Effector memory CD4-positive, alpha-beta T cell (primary cell): ENCODE measurements at places on chromosomes 5 and 9.

GRCh38 chr5:77867914-77868313, 91.8 kb upstream of the TBCA start:
- no peaks in the 10 kb centered on the region for H3K36me3 ChIP-seq
- no peaks in the 10 kb centered on the region for H3K27me3 ChIP-seq
- H3K4me1 ChIP-seq, result no peaks in the 10 kb centered on the region
- DNase-seq, result no peak
- no peak overlapping the region for H3K4me3 ChIP-seq
- H3K27ac ChIP-seq, result no peak overlapping the region

GRCh38 chr9:8888591-8888990, 1089.0 kb upstream of the DMAC1 start:
- H3K4me1 ChIP-seq, result no peaks in the 10 kb centered on the region
- no peak overlapping the region for H3K27ac ChIP-seq
- no peak overlapping the region for H3K4me3 ChIP-seq
- no peaks in the 10 kb centered on the region for H3K27me3 ChIP-seq
- no peak for DNase-seq

- no peak for DNase-seq
- no peak overlapping the region for H3K27ac ChIP-seq
- no peak overlapping the region for H3K4me3 ChIP-seq
- peaks cover 7% of the 10 kb centered on the region for H3K4me1 ChIP-seq
- no peaks in the 10 kb centered on the region for H3K27me3 ChIP-seq
These were observed 9.9 kb downstream of the GNAQ start for GRCh38 chr9:78021697-78022096.

DNA sequence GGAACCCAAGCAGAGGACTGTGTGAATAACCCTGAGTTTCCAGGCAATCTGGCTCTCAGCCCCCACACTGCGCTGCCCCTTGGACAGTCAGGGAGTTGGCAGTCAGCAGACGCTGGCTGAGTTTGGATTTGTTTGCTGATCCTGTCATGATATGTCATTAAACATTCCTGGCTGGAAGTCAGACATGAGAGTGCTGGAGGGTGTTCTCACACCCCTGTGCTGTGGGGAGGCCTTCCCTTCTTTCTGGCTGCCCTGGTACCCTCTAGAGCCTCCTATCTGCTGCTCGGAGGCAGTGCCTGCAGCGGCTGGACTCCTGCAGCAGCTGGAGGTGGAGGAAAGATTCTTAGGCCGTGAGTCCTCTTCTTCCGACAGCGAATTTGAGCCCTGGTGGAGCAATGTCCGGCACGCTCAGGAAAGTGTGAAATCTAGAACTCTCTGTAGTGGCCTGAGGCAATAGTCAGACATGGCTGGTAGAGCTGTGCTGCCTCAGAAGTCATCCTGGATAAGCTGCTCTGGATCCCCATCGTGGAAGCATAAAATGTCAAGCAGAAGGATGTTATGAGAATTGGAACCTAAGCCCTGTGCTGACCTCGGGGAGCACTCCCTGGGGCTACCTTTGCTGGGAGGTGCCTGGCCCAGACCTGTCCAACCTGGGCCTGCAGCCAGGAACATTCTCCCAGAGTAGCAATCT, 72.0 kb downstream of the PDE8B start:
- DNase-seq, result no peak
- H3K27ac ChIP-seq, result no peak overlapping the region
- no peaks in the 10 kb centered on the region for H3K27me3 ChIP-seq

GRCh38 chr9:626596-626995, 214.9 kb upstream of the DMRT1 start:
- peaks cover 3% of the 10 kb centered on the region for H3K4me1 ChIP-seq
- no peak overlapping the region for H3K4me3 ChIP-seq
- H3K36me3 ChIP-seq, result no peaks in the 10 kb centered on the region
- no peak for DNase-seq

DNA sequence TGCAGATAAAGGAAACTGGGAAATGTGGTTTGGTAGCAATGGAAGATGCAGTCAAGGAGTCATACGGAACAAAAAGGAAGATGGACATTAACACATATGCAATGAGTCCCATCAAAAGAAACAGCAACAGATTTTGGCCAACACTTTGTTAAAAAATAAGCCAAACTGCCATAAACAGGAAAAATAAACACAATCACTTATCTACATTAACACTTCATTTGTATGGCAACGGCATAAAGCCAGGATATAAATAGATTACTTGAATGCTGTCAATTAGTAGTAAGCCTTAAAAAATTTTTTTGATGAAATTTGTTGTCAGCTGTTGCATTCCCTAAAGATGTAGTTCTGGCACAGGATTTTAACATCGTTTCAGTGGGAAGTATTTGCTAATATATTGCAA, 190.8 kb downstream of the CDH12 start:
- no peak overlapping the region for H3K4me3 ChIP-seq
- H3K27ac ChIP-seq, result no peak overlapping the region
- no peak for DNase-seq
- no peaks in the 10 kb centered on the region for H3K27me3 ChIP-seq

DNA sequence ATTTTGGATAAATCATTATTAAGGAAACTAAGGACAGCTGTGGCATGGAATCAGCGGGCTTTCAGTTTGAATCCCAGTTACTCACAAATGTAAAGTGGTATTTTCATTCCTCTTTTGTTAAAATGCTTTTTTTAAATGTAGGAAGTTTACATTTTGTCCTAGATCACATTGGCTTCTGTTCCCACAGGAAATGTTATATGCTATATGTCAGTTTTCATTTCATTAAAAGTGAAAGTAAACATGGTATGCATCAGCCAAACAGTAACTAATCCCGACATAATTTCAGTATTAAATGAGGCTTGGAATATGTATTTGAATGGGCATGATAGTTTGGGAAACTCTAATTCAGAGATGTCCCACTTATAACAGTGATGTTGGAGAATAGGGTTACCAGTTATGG, 18.6 kb upstream of the SMIM15 start:
- no peaks in the 10 kb centered on the region for H3K4me1 ChIP-seq
- H3K27ac ChIP-seq, result no peak overlapping the region
- DNase-seq, result no peak
- no peaks in the 10 kb centered on the region for H3K36me3 ChIP-seq
- no peaks in the 10 kb centered on the region for H3K27me3 ChIP-seq

GRCh38 chr5:119187776-119188529, 117.1 kb downstream of the DMXL1 start:
- DNase-seq, result no peak
- no peaks in the 10 kb centered on the region for H3K27me3 ChIP-seq
- H3K4me3 ChIP-seq, result no peak overlapping the region
- H3K4me1 ChIP-seq, result peaks cover 10% of the 10 kb centered on the region
- no peaks in the 10 kb centered on the region for H3K36me3 ChIP-seq
- no peak overlapping the region for H3K27ac ChIP-seq

GRCh38 chr5:102682101-102682647, 72.9 kb upstream of the PAM start:
- H3K27ac ChIP-seq, result no peak overlapping the region
- no peak overlapping the region for H3K4me3 ChIP-seq
- H3K27me3 ChIP-seq, result no peaks in the 10 kb centered on the region
- no peaks in the 10 kb centered on the region for H3K4me1 ChIP-seq
- no peak for DNase-seq
- H3K36me3 ChIP-seq, result no peaks in the 10 kb centered on the region

GRCh38 chr5:11289208-11289607, 528.2 kb upstream of the DAP start:
- H3K4me1 ChIP-seq, result no peaks in the 10 kb centered on the region
- H3K4me3 ChIP-seq, result no peak overlapping the region
- H3K27me3 ChIP-seq, result no peaks in the 10 kb centered on the region
- DNase-seq, result no peak

DNA sequence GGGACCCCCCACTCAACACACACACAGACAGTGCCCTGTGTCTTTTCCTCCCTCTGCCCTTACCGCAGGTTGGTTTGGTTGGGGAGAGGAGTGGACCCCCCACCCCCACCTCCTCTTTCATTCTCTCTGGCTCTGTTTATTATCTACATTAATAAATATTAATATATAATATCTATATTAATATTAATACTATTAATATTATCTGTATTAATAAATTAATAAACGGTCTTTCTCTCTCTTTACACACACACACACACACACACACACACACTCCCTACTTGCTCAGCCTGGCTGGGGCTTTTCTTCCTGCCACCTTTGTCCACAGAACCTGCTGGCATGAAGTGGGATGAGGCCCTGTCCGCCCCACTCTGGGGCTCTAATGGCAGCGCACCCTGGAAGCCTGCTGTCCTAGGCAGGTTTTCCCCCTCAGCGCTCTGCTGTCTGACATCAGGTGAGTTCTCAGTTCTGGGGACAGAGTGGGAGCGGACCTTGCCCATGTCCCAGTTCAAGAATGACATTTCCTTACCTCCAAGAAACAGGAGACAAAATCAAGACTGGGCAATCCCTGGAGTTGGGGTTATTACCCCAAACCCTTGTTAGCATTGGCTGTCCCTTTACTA, 10.5 kb upstream of the SMIM32 start:
- H3K27ac ChIP-seq, result no peak overlapping the region
- H3K36me3 ChIP-seq, result no peaks in the 10 kb centered on the region
- H3K4me1 ChIP-seq, result no peaks in the 10 kb centered on the region

DNA sequence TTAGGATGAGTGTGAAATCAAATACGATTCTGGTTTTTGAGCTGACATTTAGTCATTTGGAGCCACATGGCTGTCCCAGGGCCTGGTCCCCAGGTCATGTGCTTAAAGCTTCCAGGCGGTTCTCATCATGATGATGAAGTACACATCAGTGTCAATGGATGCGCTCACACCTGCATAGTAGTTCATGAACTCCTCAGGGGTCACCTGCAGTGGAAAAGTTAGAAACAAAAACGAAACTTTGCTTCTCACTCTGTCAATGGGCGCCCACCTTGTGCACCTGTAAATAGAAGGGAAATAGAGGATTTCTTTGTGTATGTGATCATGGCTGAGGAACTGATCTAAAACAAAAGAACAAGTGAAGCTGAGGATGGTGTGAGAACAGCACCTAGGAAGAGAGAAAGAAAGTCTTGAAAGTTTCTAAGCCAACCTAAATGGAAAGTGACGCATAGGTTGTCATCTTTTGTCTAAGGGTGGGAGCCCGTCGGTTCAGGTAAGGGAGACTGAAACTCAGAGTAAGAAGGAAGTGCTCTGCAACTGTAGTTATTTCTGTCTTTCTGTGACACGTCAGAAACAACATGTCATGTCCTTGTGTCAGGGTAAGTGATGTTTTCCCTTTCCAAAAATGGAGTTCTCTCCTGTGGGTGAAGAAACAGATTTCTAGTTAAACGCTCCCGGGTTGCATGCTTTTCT, 33.8 kb downstream of the CAPSL start:
- H3K27ac ChIP-seq, result no peak overlapping the region
- DNase-seq, result no peak
- H3K4me3 ChIP-seq, result no peak overlapping the region

- H3K27me3 ChIP-seq, result no peaks in the 10 kb centered on the region
- H3K36me3 ChIP-seq, result no peaks in the 10 kb centered on the region
- no peaks in the 10 kb centered on the region for H3K4me1 ChIP-seq
These were observed 318.2 kb downstream of the SLCO4C1 start for GRCh38 chr5:101977729-101978345.

DNA sequence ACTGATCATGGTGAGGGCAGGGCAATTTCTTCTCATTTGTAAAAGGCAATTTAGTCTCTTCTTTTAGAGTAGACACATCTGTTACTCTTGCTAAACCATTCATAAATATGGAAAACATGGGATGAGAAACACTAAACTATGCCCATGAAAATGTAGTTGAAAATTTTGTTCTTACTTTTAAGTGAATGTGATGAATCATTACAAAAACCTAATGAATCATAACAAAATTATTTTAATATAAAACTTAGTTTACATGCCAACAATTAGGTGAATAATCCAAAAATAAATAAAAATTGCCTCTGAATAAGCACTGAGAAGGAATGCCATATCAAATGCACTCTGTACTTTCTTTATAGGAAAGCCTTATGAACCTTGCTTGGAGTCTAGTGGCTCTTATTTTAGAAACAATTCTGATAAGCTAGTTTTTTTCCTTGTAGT, 297.7 kb upstream of the EFNA5 start:
- no peaks in the 10 kb centered on the region for H3K4me1 ChIP-seq
- DNase-seq, result no peak
- no peaks in the 10 kb centered on the region for H3K36me3 ChIP-seq
- no peaks in the 10 kb centered on the region for H3K27me3 ChIP-seq
- H3K27ac ChIP-seq, result no peak overlapping the region

DNA sequence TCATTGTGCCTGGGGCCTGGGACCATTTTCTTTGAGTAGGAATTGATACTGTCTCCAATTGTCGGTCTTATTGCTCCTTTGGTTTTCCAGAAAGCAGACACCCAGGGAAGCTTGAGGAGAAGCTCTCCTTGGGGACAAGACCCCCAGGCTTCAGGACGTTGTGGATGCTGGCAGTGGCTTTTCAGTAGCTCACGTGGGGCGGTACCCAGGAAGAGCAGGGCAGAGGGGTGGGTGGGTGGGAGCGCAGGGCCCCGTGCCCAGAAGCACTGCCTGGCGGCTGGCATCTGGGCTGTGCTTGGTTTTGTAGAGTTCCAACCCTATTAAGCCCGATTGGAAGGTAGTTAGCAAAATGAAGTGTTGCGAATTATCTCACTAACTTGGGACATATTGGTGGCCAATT, 374.2 kb upstream of the IRX1 start:
- H3K27me3 ChIP-seq, result no peaks in the 10 kb centered on the region
- H3K36me3 ChIP-seq, result no peaks in the 10 kb centered on the region
- no peak overlapping the region for H3K4me3 ChIP-seq
- no peak for DNase-seq

- no peaks in the 10 kb centered on the region for H3K36me3 ChIP-seq
- DNase-seq, result no peak
- H3K4me1 ChIP-seq, result peaks cover 8% of the 10 kb centered on the region
- H3K4me3 ChIP-seq, result no peak overlapping the region
- peaks cover 34% of the 10 kb centered on the region for H3K27me3 ChIP-seq
These were observed 35.2 kb upstream of the PSD2 start for GRCh38 chr5:139760066-139761056.

GRCh38 chr5:172616730-172617129, 24.3 kb upstream of the NEURL1B start:
- DNase-seq, result no peak
- H3K4me1 ChIP-seq, result no peaks in the 10 kb centered on the region
- no peak overlapping the region for H3K4me3 ChIP-seq
- H3K27me3 ChIP-seq, result no peaks in the 10 kb centered on the region

DNA sequence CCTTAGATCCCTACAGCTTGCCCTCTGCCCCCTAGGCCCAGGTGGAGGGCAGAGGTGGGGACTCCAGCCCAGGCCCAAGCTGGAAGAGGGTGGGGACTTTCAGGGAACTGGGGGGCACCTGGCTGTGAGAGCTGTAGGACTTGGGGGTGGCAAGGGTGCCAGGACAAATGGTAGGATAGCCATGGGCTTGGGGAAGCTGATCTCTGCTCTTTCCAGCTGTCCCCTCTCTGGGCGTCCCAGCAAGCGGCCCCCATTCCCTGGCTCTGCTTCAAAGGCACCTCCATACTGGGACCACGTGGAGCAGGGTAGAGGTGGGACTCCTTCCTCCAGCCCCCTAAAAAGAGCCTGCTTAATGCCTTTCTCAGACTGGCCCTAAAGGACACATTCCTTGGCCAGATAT, 385 bp downstream of the LTC4S start:
- DNase-seq, result no peak
- peaks cover 29% of the 10 kb centered on the region for H3K4me1 ChIP-seq
- H3K4me3 ChIP-seq, result peak overlapping the region; percentile 11
- H3K36me3 ChIP-seq, result peaks cover 14% of the 10 kb centered on the region

- no peak overlapping the region for H3K4me3 ChIP-seq
- no peaks in the 10 kb centered on the region for H3K36me3 ChIP-seq
- H3K27me3 ChIP-seq, result no peaks in the 10 kb centered on the region
- DNase-seq, result no peak
These were observed 234.3 kb downstream of the SAXO1 start for GRCh38 chr9:18798508-18799290.
